NCI-H2227 treated with DMSO at 0.1 percent for 48 hours (cell line): ENCODE measurements at places on chromosomes 12 and 14.

GRCh38 chr14:79111987-79112501 lies 941.9 kb downstream of the NRXN3 start:
- DNase-seq, result no peak

GRCh38 chr12:69055280-69055679 lies 122.3 kb upstream of the CPM start:
- DNase-seq, result no peak

- DNase-seq, result no peak
Measured at GRCh38 chr12:110582276-110583136, 612 bp downstream of the PPTC7 start.

- DNase-seq, result no peak
Measured at GRCh38 chr14:96660667-96661066, 136.5 kb upstream of the VRK1 start.

DNA sequence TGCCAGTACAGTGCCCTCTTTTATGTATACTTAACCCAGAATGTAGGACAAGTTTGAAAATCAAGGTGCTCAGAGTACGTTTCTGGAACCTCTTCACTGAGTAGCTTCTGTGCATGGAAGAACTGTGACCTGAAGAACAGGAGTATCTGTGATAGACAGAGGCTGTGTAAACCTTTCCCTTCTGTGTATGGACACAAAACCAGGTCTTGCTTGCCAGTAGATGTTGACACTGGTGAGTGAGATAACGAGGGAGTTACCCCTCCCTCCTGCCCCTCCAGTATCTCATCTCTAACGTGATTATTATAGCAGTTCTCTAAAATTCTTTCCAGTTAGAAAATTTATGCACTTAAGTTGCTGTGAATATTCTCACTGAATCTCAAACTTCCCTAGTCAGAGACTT lies 170.8 kb downstream of the RPL10L start:
- no peak for DNase-seq

DNA sequence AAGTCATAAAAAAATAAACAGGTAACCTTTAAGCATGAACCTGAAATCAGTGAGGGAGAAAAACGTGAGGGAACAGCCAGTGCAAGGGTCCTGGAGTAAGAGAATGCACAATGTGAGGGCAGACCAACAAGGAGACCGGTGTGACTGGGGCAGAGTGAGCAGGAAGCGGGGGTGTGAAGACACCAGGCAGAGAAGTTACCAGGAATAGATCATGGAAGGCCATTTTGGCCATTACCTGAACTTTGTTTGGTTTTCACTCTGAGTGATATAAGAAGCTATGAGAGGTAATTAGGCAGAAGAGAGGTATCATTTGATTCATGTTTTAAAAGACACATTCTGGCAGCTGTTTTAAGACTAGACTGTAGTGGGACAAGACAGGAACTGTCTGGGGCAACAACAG lies 15.0 kb downstream of the PAH start:
- no peak for DNase-seq

GRCh38 chr14:74326369-74327152 lies 21.7 kb upstream of the VRTN start:
- DNase-seq, result peak; percentile 39

DNA sequence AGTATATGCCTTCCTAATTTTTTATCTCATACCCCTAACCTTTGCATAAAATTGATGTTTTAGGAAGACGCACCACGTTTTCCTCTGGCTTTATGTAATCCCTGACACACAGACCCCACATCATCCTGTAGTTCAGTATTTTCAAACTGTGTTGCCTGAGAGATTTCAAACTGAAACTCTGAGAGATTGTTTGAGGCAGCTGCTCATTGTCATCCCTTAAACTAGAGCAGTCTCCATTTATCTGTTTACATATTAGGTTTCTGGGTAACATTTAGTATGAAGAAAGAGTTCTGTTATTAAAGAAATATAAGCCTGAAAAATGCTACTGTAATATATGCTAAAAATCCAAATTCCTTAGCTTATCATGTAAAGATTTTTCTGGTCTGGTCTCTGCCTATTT lies 24.3 kb downstream of the MNAT1 start:
- DNase-seq, result no peak

DNA sequence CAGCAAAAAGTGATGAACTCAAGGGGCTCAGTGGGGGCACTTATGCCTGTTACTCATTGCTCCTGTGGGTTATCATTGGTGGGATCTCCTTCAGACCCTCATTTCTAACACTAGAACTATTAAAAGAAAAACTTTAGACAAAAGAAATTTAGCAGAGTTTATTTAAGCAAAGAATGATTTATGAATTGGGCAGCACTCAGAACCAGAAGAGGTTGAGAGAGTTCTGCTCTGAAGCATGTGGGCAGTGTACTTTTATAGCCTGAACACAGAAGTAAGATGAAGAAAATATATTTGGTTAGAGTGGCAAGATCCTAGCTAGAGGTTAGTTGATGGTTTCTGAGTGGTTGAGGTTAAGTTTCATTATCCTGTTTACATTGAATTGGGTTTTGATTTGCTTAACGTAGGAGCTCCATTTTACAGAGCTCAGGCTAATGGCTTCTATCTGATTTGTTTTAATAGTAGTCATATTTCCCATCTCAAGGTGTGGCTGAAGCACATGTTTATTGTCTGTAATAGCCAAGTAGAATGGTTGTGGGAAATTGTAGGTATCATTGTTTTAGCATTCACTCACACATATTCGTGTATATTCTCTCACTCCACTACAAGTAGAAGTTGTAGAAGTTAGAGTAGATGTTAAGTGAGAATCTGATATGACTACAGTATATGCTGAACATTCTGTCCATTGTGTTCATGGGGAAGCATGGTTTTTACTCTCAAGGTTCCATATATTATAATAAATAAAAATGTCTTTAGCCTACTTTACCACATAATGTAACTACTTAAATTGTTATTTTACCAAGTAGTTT lies 27.6 kb downstream of the LEMD3 start:
- DNase-seq, result no peak

DNA sequence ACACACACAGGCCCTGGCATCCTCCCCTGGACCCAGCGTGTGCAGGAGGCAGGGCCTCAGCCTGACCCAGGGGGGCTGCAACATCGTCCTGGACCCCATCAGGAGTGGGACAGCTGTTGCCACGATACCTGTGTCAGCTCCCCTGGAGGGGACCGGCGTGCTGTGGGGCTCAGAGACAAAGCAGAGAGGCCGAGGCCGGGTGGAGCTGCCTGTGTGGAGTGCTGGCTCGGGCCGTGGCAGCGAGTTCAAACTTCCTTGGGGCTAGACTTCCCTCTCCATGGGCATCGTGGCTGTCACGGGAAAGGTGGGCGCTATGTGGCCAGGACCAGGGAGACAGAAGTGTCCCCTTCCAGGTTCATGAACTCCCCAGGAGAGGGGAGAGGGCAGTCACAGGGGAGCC lies 155.0 kb upstream of the SFSWAP start:
- no peak for DNase-seq

DNA sequence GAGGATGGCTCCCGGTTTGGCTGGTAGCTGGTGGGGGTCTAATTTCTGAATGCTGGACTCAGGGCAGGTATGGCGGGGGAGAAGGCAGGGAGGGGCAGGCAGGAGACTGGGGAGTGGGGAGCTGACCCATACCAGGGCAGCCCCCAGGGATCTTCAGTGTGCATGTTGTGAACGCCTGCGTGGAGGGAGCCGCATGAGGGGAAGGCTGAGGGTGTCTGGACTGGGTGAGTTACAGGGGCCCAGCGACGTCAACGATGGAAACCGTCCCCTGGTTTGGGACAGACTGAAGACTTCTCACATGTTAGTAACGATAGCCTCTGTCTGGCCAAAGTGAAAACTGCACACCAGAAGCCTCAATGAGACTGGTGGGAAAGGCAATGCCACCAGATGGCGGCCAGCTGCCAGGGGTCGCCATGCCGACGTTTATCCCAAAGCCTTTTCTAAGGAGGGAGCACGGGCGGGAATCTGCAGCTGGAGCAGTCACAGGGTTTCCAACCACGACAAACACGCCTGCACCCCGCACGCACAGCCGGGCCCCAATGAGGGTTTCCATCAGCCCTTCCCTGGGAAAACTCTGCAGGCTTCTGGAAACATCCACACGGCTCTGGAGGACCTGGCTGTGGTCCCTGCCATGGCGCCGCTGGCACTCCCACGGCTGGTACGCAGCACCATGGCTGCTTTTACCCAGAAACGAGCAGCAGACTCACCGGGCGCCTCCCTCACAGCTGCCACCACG lies 14.0 kb downstream of the PGAM5 start:
- DNase-seq, result no peak

GRCh38 chr12:69342421-69342820 lies 5.8 kb upstream of the LYZ start:
- DNase-seq, result no peak
